ENCODE measurements at places on chromosomes 11 and 22.

DNA sequence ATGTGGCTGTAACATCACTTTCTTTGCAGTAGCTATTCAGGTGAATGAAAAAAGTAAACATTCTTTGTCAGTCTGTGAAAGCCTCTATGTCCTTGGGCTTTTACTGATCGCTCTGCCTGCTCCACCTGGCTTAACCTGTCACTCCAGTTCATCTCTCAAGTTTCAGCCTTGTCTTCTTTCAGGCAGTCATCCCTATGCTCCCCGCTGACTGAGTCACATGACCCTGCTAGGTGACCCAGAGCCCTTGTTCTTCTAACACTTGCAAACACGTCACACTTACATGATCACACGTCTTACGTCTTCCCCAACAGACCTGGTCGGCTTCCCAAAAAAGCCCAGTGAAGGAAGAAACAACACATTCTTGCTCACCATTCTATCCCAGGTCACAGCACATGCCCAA is 499.3 kb upstream of the TENM4 start:
- no peak for DNase-seq

DNA sequence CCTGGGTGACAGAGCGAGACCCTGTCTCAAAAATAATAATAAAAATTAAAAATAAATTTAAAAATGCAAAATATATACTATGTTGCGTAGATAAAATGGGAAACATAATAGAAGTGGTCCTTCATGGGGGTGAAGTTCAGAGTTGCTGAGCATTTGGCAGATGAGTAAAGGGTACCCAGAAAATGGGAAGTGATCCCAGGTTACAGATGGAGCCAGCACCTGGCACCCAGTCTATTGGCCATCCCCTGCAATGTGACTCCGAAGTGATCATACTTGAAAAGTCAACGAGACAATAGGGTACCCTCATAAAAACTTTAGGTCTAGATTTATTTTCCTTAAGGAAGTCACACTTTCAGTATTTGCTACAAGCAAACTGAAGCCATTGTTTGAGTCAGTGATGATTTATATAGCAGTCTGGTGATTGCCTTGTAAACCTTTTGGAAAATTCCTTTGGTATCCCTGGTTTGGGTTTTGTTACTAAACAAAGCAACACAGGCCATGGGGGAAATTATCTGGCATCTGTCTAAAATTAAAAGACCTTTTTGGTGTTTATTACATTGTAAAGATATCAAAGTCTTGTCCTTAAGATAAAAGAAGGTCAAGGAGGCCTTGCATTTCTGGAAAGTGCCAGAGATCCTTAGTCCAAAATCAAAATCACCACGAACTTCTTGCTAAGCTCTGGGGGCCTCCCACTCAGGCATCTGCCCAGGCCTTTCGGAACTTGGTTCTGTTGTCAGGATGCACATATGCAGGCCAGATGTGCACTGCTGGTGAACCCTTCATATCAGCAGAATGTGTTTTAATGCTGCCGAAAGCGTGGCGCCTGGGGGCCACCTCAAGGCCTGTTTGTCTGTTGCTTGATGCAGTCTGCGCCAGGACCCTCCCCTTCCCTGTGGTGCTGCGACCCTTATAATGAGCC is 4.3 kb downstream of the SMARCB1 start:
- no peak for DNase-seq

DNA sequence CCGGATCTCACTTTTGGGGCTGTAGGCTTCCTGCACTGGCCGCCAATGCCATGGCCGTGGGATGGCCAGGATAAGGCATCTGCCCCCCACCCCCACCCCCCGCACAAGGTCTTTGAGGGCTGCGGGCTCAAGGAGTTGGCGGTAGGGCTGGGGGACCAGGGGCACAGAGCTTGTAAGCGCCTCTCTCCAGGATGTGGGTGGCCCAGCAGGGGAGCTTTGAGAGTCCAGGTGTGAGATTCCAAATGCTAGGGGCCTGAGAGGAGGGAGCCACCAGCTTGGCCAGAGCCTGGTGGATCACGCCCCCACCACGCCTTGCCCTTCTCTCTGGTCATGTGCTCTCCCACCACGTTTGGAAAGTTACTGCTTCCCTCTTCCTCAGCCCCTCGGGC is 5.0 kb downstream of the CD81 start:
- no peak for DNase-seq

GRCh38 chr11:80900265-80900664 is 1459.4 kb upstream of the TENM4 start:
- DNase-seq, result no peak

DNA sequence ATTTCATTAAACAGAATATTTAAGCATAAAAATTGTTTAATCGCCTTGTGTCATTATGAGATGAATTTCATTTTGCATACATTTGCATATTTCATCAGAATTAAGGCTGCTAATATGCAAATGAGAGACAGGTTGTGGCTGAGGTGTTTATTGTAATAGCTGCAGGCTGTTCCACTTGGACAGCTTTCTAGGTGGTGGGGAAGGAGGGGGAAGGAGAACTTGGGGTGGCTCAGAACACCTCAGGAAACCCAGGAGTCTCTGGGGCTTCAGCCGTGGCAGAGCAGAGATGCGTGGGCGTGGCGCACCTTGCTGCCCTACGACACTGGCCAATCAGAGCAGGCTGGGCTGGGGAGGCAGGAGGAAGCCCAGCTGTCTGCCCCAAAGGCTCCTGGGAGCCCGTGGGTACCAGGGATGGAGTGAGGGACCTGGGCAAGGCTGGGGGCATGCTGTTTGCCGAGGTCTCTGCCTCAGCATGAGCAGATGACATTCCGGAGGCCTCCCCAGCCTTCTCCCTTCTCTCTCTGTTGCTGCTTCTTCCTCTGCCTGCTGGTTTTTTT is 542.9 kb downstream of the MN1 start:
- no peak for DNase-seq

All from activated CD4-positive, alpha-beta T cell treated with anti-CD3 and anti-CD28 coated beads, Interleukin-2, amount 50 U/mL, for 24 hours (primary cell).